Natural killer cell treated with Interleukin-12 subunit alpha and Interleukin-12 subunit beta and Interleukin-15 and Interleukin-18, amount 100 ng/mL, for 72 hours (primary cell): ENCODE measurements at places on chromosomes 1 and 21. TPM values are rescaled to one million over a fixed set of nuclear protein-coding genes. Genes with fewer than 3 reads are reported as not detected.
A peak's percentile ranks its signal among the peaks of the same experiment; 100 is the strongest.

GRCh38 chr1:246579818-246580217, 13.6 kb downstream of the CNST start:
- no peak for DNase-seq

DNA sequence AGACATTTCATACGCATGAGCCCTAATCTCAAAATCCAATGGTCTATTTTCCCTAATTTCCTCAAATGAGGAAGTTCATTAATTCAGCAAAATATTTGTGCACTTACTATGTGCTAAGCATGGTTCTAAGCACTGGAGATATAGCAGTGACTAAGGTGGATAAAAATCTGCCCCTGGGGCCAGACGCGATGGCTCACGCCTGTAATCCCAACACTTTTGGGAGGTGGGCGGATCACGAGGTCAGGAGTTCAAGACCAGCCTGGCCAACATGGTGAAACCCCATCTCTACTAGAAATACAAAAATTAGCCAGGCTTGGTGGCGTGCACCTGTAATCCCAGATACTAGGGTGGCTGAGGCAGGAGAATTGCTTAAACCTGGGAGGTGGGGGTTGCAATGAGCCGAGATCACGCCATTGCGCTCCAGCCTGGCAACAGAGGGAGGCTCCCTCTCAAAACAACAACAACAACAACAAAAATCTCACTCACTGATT, 4.3 kb upstream of the MIIP start:
- no peak for DNase-seq

GRCh38 chr1:53070621-53071020, 8.6 kb downstream of the PODN start:
- no peak for DNase-seq

DNA sequence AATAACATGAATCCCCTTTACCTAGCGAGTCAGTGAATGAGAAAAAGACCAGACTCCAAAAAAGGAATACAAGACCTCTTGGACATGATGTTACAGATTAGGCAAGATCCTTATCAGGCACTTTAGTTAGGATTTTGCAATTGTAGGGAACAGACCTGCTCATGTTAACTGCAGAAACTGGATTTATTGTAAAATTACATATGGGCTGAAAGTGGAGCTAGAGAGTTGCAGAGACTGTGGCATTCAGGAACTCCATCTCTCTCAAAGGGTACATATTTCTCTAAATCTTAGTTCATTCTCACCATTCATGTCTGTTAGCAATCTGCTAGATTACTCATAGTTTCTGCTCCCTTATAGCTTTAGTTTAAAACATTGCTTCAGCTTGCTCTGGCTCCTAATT, 142.2 kb downstream of the PAPPA2 start:
- DNase-seq: no peak

GRCh38 chr1:177984761-177985160, 14.9 kb upstream of the SEC16B start:
- no peak for DNase-seq

GRCh38 chr1:18948048-18948912, 8.2 kb downstream of the IFFO2 start:
- DNase-seq: peak; percentile 80

DNA sequence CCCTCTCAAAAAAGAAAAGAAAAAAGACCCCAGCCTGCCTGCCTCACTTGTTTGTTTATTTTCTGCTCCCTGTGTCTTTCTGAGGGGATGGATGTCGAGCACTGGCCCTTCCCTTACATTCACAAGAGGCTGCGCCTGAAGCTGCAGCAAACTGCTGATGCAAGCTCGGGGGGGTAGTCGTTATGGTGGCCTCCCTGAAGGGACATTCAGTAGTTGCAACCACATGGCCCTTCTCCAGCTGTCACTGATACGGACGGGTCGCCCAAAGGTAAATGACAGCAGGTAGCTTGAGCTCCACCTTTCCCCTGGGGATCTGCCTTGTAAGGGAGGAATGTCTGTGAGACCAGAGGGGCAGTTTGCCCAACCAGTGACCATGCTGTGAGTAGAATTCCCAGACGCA, 17.7 kb downstream of the PLEKHM2 start:
- no peak for DNase-seq

GRCh38 chr21:34765619-34766018, 96.8 kb downstream of the CLIC6 start:
- no peak for DNase-seq

DNA sequence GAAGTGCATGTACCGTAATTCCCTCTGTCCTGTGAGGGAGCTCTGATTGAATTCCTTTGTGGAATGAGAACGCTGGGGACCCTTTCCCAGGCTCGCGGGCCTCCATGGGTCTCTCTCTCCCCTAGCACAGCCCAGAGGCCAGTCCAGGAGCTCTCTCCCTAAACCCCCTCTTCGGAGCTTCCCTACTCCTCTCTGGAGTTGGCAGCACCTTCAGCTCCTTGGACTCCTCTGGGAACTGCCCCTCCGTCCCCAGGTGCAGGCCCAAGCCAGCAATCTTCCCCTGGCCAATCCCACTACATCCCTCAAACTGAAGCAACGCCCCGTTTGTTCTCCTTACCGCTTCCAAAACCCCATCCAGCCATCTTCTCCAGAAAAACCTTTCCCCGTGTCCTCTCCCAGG, 10.5 kb upstream of the SYNC start:
- no peak for DNase-seq

GRCh38 chr1:63975481-63975880, 201.7 kb downstream of the ROR1 start:
- DNase-seq: no peak

DNA sequence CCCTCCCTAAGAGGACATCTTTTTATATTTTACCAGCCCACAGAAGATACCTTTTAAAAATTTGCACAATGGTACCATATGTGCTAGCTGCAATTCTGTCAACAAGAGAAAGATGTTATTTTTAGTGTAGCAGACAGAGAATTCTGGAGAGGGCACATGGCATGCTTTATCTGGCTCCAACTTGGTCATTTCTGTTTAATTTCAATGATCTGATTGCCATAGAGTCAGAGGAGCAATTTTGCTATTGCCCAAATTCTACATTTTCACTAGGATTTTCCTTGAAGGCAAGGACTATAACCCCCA, 17.3 kb downstream of the DISC1 start:
- no peak for DNase-seq

DNA sequence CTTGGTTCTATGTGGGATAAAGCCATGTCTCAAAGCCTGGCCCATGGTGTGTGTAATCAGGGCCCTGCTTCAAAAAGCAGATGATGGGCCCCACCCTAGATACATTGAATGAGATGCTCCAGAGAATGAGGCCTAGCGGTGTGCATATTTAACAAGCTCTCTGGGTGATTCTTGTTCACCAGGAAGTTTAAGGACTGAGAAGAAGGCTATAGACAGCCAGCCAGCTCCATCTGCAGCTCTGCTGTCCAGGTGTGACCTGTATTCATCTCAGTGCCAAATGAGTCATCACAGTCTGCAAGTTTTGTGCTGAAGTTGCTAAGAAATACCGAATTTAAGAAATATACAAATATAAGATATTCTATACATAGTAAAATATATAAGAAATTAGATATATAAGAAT, 182.0 kb upstream of the RUNX1 start:
- no peak for DNase-seq

Gene SYCP1
- total RNA-seq: not detected

Gene AURKAIP1
- total RNA-seq: 106 TPM

Gene SLC44A5
- total RNA-seq: not detected

Gene SLC39A1
- total RNA-seq: 65.6 TPM

Gene LCK
- total RNA-seq: 66.4 TPM

Gene SLC5A9
- not detected for total RNA-seq

Gene KCNC4
- 2.1 TPM for total RNA-seq

Gene ATPAF1
- total RNA-seq: 40.9 TPM

Gene ASCL5
- total RNA-seq: not detected

Gene GNG4
- total RNA-seq: 0.19 TPM

Gene CHIA
- total RNA-seq: not detected

Gene ZBED6
- total RNA-seq: 24.9 TPM
